Stimulated activated CD4-positive, alpha-beta T cell treated with anti-CD3 and anti-CD28 coated beads, Interleukin-15, amount 100 ng/mL, for 1 hour (primary cell): ENCODE measurements at places on chromosomes 7 and 10.

- no peak for DNase-seq
These were observed 34.6 kb downstream of the TRIM8 start for GRCh38 chr10:102678842-102679289.

DNA sequence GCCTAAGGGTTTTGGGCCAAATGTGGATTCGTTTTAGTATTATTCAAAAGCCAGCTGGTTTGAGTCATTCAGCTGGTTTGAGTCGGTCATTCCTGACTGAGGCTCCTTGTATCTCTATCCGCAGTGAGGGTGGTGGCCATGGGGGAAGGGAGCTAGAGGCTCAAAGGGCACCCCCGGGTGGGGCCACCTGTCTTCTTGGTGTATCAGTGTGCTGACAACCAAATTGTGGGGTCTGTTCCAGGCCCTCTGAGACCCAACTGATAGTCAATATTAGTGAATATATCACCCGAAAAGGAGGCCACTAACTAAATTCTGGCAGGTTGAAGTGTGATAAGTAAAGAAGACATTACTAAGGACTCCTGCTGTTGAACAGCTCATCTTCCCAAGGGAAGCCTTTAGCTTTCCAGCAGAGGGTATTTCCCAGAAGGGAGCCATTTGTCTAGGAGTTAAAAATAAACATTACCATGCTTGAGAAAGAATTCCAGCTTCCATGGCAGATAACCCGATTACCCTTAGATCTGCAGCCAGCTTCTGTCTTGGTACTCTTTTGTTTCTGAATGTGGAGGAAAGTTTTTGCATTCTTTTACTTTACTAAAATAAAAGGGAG lies 29.9 kb upstream of the DDX50 start:
- DNase-seq = no peak

DNA sequence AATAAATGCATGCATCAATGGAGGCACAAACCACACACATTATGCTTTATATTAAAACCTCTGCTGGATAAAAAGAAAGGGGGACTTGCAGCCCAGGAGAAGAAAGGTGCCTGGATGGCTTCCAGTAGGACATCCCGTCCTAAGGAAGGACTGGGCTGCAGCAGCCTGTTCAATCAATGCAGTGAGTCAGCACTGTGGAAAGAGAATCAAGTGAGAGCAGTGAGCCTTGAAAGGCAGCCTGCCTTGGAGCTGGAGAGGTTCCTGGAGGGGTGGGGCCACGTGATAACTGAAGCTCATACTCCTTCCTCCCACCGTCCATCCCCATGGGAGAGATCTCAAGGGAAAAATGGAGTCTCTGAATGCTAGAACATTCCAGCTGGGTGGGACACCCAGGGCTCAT lies 501.2 kb downstream of the ADRA2A start:
- DNase-seq = no peak

DNA sequence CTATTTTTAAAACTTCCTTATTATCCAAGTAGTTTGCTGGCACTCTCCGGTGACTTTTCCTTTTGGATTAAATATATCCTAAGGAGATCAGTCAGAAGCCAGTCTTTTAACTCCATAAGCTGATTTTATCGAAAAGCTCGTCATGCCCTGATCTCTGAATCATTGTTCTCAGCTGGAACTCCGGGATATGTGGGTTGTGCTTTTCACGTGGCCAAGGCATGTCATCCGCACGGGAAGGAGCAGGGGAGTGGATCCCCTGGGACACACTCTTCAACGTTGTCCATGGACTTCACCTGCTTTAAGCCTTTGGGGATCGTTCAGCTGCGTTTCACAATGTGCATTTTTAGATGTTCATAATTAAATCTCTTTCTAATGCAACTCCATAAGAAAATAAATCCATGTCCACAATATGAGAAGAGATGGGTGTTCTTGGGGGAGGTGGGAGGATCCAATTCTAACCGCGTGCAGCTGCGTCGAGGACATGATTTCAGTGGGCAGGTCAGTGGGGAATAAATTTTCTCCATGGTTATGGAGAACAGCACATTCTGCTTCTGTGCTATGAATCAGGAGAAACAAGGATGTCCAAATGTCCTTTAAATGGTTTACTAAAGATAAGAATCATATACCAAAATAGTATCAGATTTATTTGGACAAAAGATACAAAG lies 229.5 kb upstream of the ADARB2 start:
- DNase-seq = no peak

DNA sequence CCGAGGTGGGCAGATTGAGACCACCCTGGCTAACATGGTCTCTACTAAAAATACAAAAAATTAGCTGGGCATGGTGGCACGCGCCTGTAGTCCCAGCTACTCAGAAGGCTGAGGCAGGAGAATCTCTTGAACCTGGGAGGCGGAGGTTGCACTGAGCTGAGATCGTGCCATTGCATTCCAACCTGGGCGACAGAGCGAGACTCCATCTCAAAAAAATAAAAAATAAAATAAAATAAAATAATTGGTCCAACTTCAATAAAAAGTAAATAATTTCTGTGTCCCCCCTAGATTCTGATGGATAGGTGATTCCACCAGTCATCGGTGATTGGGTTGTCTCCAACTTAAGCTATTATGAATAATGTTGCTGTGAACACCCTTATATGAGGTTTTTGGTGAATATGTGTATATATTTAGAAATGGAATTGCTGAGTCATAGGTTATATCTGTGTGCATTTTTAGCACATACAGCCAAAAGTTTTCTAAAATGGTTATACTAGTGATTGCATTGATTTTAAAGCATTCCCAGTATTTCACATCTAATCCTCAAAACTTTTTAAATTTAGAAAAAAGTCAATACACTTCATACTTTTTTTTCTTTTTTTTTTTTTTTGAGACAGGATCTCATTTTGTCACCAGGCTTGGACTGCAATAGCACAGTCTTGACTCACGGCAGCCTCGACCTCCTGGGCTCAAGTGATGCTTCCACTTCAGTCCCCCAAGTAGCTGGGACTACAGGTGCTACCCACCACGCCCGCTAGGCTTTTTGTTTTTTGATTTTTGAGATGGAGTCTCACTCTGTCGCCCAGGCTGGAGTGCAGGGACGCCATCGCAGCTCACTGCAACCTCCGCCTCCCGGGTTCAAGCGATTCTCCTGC lies 13.7 kb upstream of the SRPK2 start:
- DNase-seq = no peak

DNA sequence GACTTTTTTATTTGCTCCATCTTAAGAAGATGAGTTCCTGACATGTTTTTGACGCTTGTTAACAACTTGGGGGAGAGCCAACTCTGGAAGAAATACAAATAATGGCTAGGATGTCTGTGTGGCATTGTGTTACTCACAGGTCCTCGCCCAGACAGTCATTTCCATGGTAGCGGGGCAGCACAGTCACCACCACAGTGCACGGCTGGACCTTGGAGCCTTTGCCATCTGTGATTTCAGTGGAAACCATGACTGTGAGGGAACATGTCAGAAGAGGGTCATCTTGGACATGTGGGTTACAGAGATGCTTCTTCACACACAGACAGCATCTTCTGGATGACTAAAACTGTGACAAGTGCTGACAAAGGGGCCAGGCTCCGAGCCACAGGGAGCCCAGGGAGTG lies 74.5 kb downstream of the PKD1L1 start:
- no peak for DNase-seq

- no peak for DNase-seq
These were observed 9.4 kb downstream of the HDAC9 start for GRCh38 chr7:18504965-18505364.

- no peak for DNase-seq
These were observed 36.8 kb downstream of the MYOF start for GRCh38 chr10:93445097-93445960.

DNA sequence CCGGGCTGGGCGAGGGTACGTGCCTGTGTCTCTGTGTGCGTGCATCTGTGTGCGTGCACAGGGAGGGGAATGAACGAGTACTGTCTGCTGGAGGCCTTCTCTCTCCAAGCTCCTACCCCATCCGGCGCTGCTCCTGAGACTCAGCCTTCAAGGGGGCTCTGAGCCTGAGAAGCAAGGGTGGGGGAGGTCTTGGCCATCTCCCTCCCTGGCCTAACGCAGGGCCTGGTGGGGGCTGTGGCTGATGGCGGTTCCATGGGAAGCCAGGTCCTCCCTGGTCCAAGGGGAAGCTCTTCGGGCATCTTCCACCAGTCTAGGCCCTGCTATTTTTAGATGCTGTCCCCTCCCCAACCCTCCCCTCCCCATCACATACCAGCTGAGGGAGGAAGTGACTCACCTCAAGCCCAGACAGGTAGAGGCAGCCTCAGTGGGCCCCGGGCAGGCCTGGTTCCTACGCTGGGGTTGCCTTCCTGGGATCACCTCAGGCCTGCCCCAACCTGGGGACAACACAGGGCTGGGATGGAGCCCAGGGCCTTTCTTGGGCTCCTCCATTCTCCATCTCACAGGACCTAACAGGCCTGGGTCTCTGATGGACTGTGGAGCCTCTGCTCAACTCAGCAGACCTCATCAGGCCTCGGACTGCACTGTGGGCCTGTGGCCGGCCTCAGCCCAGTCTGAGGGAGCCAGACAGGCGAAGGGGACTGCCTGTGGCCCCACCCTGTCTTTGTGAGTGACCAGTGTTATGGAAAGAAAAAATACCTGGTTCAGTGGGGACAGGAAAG lies 32.2 kb downstream of the DNAJB12 start:
- DNase-seq = peak; percentile 48

DNA sequence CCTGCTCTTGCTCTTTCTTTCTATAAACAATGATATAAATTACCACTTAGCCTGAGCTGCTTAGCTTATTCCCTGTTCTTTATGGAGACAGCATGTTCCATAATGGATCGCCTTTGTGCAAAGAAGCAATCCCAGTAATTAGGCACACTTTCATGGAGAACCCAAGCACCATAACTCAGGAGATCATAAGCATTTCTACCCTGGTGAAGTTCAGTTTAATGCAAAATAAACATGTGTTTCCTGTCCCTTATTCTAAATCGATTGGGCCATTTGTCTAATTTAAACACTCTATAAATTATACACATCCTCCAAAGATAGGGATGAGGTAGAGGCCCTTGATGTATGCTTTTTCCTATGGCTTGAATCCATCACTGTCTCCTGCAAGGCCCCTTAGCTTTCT lies 75.8 kb upstream of the TMEM72 start:
- DNase-seq = no peak

DNA sequence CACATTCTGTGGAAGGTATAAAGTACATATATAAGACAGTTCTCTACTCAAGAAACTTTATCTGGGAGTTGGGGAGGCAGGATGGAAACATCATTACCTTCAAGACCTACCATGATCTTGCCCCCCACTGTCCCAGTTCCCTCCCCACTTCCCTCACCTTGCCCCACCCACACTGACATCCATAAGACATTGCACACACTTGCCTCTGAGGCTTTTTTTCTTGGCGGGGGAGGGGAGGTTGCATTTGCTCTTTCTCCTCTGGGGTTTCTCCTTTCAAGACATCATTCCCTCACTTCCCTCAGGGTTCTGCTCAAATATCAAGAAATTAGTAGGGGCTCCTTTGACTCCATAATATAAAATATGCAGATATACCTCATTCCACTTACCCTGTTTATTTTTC lies 276.0 kb downstream of the ARL4A start:
- DNase-seq = no peak

- DNase-seq = no peak
These were observed 14.2 kb downstream of the UCMA start for GRCh38 chr10:13219685-13220670.

- no peak for DNase-seq
These were observed 192.2 kb downstream of the ELAPOR2 start for GRCh38 chr7:86867163-86867762.

- DNase-seq = peak; percentile 44
These were observed 11.4 kb upstream of the REPIN1 start for GRCh38 chr7:150357270-150357669.

DNA sequence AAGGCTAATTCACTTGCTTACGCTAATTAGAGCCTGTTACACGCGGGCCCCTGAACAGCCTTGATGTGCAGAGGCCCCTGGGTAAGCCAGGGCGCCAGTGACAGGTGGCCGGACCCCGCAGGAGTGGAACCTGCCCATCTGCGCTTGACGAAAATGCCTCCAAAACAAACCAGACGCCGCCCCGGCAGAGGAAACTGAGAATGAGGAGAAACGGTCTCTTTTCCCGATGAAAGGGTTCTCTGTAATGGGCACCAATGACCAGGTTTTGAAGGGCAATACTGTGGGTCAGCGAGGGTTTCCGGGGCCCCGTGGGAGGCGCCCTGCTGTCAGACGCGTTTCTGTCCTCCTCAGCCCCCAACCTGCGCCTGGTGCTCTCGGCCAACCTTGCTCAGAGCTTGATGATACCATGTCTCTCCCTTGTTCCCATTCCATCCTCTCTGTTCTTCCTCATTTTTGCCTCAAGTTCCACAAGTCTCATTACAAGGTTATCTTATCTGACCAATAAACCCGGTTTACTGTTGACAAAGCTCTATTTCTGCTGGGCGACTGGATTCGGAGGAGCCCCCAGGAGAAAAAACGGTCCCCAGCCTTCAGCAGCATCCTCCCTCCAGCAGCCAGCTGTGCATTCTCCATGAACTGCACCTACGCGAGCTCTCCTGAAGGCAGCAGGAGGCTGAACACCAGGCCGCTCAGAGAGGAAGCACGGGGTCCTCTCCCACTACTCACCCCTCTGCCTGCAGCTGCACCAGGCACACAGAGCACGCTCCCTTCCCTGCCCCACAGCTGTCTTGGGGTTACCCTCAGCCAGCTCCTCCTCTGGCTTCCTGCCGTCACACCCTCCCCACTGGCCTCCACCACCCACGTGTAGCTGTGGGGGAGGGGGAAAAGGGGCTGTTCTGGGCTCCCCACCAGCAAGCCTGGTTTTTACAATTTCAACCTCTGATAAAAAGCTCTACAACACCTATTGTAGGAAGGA lies 202.0 kb downstream of the MAD1L1 start:
- DNase-seq = no peak

- no peak for DNase-seq
These were observed 79.4 kb downstream of the VWC2 start for GRCh38 chr7:49852619-49853462.

DNA sequence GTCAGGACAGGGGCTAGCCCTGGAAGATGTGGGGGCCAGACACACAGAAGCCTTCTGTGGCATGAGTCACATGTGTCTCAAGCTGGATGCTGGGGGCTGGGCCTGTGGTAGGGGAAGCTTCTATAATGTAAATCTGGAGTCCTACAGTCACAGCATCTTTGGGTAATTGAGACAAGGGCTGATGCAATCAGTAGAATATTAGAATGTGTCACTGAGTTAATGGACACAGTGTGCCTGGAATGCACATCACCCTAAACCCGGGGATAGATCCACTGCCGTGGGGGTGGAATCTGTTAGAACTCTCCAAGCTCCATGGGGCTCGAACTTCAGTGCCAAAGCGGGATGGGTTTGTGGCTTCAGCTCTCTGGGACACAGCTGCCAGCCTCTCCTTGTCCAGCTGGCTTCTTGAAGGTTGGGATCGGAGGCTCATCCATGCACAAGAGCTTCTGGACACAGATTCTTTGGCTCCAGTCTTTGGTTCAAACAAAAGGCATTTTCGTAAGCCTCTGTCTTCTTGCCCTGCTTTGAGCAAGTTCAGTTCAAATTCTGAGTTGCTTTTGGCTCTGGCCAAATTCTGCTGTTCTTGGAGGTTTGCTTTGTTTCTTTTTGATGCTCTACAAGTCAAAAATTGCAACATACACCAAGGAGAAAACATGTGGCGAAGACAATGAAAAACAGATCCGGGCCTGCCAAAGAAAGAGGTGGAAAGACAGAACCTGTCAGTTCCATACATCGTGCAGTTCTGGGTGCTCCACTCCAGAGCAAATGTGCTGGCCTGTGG lies 194.8 kb upstream of the ZNF32 start:
- no peak for DNase-seq
